ENCODE measurements at places on chromosomes 16 and 17.
A peak's percentile ranks its signal among the peaks of the same experiment; 100 is the strongest.

DNA sequence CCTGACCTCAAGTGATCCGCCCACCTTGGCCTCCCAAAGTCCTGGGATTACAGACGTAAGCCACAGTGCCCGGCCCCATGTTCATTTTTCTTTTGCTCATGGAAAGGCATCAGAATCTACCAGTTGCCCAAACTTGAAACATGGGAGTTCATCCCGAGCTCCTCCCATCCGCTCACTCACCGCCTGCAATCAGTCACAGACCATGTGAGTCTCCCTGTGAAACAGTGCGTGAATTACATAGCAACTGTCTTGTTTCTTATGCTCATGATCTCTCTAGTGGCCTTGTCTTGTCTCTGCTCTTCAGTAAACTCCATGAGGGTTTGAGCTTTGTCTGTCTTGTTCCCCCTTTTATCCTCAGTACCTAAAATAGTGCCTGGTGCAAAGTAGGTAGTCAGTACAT is 52.1 kb upstream of the TNRC6A start:
- no peak for DNase-seq

- no peak for DNase-seq
Observed at GRCh38 chr16:72264771-72265170, 92.8 kb upstream of the PMFBP1 start.

DNA sequence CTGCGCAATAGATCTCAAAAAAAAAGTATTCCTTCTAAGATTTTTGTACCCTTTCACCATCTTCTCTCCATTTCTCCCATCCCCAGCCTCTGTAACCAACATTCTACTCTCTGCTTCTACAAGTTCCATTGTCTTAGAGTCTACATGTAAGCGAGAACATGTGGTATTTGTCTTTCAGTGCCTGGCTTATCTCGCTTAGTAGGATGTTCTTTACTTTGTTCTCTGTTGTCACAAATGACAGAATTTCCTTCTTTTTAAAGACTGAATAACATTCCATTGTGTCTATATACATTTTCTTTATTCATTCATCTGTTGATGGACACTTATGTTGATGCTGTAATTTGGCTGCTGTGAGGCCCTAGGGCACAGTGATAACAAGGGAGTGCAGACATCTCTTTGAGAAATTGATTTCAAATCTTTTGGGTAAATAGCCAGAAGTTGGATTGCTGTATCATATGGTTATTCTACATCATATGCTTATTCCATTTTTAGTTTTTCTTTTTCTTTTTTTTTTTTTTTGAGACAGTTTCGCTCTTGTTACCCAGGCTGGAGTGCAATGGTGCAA is 37.7 kb upstream of the MYH10 start:
- DNase-seq = no peak

- no peak for DNase-seq
Observed at GRCh38 chr16:53415504-53415903, 18.8 kb upstream of the RBL2 start.

GRCh38 chr17:1710807-1711553 is 803 bp upstream of the TLCD2 start:
- DNase-seq = no peak

DNA sequence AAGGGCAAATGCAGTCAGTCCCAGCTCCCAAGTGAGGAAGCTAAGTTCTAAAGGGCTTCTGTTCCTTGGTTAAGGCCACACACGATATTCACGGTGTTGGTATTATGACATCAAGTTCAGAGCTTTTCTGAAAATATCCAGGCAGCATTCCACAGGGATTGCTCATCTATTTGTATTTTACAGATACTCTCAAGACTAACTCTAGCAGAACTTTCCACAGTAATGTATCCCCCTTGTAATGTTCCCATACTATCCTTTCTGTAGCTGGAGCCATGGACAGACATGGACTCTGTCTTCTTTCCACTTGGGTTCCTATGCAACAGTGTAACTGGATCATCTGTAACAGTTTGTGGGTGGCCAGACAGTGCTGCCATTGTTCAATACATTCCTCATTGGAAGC is 13.5 kb downstream of the SDR42E1 start:
- no peak for DNase-seq

DNA sequence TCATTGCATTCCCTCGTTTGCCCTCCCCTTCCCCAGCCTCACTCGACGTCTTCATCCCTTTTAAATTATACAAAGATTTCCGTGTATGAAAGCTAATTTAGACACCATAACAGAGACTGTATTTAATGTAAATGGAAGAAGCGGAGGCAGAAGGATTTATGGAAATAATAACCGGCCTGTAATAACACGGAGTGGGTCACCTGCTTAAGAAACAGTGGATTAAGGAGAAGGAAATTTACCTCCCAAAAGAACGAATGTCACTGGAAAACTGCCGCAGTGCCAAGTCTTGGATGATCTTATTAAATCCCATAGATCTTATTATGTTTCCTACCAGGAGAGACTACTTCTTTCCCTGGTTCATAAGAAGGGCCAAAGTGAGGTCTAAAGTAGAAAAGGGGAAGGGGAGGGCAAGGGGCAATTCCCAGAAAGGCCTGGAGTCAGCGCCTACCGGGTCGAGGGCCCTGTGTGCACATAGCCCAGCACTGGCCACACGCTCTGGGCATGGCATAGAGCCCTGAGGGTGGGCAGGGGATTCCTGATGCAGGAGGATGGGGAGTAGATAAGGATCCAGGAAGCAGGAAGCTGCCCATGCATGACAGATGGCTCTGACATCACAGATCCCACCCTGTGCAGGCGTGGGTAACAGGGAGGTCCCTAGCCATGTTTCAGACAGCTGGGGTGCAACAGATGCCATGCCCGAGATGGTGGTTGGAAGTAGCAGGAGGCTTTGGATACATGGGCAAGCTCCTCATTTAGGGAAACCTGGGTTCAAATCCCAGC is 56.2 kb upstream of the RPL38 start:
- peak; percentile 38 for DNase-seq

- no peak for DNase-seq
Observed at GRCh38 chr16:1310832-1311200, 1.4 kb downstream of the UBE2I start.

DNA sequence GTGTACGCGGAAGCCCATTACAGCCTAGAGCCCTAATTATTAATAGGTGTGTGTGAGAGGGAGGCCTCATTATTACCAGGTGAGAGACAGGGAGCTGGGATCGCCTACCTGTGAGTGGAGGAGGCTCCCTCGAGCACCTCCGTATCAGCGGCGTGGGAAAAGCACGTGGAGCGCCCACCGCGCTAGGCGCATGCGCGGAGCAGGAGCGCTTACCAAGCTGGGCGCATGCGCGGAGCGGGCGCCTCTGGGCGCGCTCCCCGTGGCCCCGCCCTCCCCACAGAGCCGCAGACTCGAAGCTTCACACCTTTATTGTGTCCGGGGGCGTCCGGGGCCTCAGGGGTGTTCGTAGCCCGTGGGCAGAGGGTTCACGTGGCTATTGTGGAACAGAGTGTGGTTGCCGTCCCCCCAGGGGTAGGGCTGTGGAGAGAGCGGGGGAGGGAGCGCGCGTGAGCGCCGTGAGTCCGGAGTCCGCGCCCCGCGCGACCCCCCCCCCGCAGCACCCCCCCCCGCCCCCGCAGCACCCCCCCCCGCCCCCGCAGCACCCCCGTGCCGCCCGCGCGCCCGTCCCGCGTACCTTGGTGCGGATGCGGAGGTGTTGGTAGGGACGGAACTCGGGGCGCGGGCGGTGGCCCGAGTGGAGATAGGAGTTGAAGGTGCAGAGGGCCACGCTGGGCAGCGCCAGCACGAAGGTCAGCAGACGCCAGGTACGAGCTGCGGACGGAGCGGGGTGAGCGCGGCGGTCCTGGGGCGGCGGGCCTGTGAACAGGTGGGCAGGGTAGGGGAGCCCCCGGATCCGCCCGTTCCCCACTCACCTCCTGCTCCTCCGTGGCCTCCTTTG is 500 bp downstream of the COX6A2 start:
- DNase-seq = peak; percentile 28

GRCh38 chr16:46712911-46713310 is 23.5 kb downstream of the ORC6 start:
- no peak for DNase-seq

DNA sequence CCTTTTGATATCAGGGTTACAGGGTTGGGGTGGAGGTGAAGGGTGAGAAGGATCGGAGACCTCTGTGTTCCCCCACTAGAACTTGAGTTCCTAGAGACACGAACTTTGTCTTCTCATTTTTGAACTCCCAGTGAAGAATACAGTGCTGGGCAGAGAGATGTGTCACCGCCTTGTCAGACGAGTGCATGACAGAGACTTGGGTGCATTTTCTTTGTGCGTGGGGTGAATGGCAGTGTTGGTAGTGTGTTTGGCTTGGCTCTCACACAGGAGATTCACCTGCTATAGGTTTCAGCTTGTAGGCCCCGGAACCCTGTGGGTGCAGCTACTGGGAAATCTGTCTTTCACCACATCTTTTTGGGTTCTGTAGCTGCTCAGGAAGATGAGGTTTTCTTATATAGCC is 40.0 kb upstream of the CCR7 start:
- DNase-seq = no peak

GRCh38 chr16:35150805-35151312 is 1691.4 kb downstream of the TP53TG3F start:
- DNase-seq = no peak

DNA sequence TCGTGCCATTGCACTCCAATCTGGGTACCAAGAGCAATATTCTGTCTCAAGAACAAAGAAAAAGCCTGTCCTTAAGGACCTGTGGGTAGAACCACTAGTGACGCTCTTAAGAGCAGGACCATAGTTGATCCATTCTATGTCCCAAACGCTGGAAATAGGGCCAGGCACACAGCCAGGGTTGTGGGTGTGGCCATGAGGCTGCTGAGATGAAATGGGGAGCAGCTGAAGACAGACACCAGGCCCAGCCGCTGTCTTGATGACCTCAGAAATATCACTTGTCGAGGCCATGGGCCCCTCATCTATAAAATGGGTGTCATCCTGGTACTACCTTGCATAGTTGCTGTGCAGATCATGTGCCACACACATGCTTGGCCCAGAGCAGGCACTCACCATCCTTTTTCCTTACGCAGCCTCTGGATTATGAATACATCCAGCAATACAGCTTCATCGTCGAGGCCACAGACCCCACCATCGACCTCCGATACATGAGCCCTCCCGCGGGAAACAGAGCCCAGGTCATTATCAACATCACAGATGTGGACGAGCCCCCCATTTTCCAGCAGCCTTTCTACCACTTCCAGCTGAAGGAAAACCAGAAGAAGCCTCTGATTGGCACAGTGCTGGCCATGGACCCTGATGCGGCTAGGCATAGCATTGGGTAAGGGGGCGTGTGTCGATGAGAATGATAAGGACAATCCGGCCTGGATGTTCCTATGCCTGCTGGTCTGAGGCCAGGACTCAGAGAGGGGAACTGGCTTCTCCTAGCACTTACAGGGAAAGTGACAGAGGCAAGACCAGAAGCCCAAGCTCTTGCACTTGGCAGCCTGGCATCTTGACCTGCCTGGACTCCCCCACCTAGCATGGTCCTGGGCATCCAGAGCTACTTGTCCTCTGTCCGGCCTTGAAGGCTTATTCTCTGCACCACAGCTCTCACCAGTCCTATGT is 25.5 kb downstream of the CDH5 start:
- DNase-seq = peak; percentile 32

GRCh38 chr17:75814900-75815373 is 29.3 kb downstream of the UNC13D start:
- no peak for DNase-seq

GRCh38 chr16:19073344-19073743 is 5.9 kb downstream of the COQ7 start:
- no peak for DNase-seq

GRCh38 chr17:2138318-2138717 is 83.4 kb downstream of the HIC1 start:
- DNase-seq = no peak

- DNase-seq = no peak
Observed at GRCh38 chr17:630801-631200, 83.8 kb downstream of the VPS53 start.

DNA sequence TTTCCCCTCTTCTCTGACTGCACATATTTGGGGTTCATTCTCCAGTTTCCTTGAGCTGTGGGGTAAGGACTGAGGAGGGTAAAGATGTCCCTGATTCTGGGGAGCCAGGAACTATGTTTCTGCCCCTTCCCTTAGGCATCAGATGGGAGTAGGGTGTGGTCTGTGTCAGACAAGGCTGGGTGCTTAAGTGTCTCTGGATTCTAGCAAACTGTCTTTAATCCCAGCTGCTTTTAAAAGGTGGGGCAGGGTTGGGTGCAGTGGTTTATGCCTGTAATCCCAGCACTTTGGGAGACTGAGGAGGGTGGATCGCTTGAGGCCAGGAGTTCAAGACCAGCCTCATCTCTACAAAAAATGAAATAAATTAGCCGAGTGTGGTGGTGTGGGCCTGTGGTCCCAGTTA is 13.0 kb downstream of the LASP1 start:
- DNase-seq = no peak
